ENCODE measurements at places on chromosomes 1 and 21.

- no peak for DNase-seq
These were observed 21.2 kb upstream of the APOBEC4 start for GRCh38 chr1:183674339-183674738.

DNA sequence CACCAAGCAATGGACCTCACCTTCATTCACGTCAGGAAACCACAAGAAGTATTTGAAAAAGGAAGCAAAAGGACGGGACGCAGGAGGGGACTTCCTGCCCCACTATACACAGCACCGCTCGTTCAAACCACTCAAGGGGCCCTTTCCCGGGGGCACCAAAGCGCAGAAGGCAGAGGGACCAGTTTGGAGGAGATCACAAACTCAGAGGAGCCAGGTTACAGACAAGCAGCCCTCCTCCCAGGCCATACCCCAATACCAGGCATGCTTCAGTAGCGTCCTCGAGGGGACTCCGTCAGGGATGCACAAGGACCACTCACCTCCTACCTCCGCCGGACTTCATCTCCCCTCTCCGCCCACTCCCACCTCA lies 685 bp downstream of the CRTC2 start:
- no peak for DNase-seq

GRCh38 chr21:33289199-33289819 lies 23.1 kb downstream of the IL10RB start:
- no peak for DNase-seq

DNA sequence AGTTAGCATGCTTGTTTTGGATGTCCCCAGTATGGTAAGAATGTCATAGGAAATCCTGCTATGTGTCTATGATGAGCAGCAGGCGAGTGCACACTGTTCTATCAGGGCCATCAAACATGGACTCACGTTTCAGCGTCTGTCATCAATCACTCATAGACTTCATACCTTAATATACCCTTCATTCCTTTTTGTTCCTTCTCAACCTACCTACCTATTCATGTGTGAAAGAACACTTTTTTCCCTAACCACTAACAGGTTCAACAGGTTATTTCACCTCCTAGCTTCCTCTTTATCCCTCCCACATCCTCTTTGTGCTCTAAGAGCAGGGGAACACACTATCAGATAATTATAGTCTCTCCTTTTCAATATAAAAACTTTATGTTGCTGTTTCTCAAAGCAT lies 300.6 kb downstream of the TM2D1 start:
- no peak for DNase-seq

DNA sequence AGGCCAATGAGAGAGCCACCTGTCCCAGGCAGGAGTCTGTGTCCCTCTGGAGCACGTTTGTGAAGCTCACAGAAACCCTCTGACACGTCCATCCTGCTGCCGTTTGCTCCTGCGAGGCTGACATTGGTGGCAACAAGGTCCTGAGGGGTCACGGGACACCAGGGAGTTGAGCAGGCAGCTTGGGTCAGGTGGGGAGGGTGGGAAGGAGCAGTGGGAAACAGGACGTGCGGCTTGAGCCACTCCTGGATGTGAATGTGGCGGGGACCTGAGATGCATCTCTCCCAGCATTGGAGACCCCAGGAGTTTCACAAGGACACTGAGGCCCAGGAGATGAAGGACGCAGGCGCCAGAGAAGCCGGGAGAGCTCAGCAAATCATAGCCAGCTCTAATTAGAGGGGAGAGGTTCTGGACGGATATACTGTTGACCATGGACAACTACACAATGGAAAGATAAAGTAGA lies 149.0 kb downstream of the PEX14 start:
- DNase-seq = no peak

- DNase-seq = no peak
These were observed 2.9 kb downstream of the NCDN start for GRCh38 chr1:35560256-35561225.

DNA sequence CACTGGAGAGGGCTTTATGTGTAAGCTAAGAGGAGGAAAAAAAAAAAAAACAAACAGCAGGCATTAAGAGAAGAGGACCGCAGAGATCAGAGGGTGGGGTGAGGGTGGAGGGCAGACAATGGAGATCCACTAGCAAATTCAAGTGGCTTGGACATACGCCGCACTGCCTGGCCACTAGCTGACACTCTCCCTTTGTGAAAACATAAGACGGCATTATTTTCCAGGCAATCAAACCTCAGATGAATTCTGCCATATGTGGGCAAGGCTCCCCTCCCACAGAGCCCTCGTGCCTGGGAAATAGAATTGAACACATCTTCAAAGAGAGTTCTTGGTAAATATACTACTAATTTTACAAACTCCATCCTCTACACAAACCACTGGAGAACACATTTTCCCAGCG lies 53.6 kb downstream of the ERG start:
- no peak for DNase-seq

DNA sequence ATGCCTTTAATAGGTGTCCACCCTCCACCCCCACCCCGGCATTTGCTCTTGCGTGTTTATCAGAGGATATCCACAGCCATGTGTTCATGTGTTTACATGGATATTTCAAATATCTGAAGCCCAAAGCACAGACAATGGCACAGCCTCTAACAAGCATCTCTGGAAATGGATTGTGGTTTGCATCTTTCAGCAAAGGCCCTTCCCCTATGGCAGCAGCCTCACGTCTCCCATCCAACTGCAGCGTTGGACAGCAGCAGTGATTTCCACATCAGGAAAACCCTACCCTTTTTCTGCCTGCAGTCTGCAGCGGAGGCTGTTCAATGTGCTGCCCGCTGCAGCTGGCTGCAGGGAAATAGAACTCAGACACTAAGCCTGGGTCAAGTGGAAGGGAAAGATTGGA lies 1.6 kb downstream of the RASSF5 start:
- peak; percentile 45 for DNase-seq

GRCh38 chr1:91621907-91622306 lies 121.3 kb downstream of the CDC7 start:
- DNase-seq = no peak

DNA sequence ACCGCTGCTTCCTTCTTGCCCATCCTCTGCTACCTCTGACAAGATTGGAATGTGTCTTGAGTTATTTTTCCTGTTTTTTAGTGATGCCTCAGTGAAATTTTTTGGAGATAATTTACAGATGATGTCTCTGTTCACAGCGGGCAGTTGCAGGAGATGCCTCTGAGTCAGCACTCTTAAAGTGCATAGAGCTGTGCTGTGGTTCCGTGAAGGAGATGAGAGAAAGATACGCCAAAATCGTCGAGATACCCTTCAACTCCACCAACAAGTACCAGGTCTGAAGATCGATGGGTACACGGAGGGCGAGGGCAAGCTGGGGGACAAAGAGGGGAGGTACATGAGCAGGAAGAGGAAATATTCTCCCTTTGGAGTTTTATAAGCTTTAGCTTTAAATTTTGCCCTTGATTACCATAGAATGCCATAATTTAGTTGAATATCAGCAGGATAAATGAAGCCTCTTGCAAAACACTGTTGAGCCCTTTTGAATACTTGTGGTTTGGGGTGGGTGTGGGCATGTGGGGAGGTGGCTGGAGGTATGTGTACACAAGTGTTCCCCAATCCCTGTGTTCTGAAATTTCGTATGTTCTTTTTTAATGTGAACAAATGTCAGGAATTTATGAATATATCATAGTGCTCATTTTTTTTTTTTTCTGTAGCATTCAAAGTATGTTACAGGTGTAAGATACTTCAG lies 19.8 kb downstream of the ATP1A1 start:
- no peak for DNase-seq

DNA sequence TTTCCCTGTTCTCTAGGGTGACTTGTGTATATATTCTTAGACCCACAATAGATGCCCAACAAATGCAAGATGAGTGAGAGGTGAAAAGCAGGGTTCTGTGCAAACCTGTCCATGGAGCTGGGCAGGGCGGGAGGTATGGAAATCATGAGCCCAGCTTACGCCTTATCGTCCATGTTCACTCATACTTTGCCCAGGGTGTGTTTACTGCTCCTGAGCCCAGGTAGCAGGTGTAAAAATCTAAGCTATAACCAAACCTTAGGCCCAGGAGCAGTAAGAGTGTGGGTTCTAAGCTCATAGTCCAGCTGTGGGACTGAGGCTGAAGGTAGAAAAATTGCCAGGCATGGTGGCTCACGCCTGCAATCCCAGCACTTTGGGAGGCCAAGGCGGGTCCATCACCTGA lies 48.1 kb downstream of the CACNA1E start:
- no peak for DNase-seq
